Neural progenitor cell (in vitro differentiated cells): ENCODE measurements at places on chromosomes 1 and 21. TPM values are rescaled to one million over a fixed set of nuclear protein-coding genes. Genes with fewer than 3 reads are reported as not detected.

Gene HSD3B1
- total RNA-seq: not detected in 2 replicates

DNA sequence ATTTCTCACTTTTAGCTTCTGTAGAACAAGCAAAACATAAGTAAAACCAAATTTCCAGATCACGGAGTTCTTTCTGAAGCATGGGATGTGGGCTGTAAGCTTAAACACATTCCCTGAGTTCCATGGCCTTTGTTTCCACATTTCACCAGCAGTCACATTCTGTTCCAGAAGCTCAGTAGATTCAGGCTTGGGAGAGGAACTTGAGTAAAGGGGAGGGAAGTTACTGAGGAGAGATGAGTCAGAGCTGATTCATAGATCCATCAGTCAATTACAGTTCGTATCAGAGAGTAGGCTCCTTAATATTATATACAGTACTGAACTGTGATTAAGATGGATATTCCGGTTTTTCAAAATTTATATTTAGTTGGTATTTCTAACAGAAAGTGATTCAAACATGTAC lies 614.3 kb downstream of the NCAM2 start:
- peak; percentile 81 for DNase-seq

- DNase-seq: no peak
Observed at GRCh38 chr1:93124556-93125355, 45.7 kb downstream of the MTF2 start.

DNA sequence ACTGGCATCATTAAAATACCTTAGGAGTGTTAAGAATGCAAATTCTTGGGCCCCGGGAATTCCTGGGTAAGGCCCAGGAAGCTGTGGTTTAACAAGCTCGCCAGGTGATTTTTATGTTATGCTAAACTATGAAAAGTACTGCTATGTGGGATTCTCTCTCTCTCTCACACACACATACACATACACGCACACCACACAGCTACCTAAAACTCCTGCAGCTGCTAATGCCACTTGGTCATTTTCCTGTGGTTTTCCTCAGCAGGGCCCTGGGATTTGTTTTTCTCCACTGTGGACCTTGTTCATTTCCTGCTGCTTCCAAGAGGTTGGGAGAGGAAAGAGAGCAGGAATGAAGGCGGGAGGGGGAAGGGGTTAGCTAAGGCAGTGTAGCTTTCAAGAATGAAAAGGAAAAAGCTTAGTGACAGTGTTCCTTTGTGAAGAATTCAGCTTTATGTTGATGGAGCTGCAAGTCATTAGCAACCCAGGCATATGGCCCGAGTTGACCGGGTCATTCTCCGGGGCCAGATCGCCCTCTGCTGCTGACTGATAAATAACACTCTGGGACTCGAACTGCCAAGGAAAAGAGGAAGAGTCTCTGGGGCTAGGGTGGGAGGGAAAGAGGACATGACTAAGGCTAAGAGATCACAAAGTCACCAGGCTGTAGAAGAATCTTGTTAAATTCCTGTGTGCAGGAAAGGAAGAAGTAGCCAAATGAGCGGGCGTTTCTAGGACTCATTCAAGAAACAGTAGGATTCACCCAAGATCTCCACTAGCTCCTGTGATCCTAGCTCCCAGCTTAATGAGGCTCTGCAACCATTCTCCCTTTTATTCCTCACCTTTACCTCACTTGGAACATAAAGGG lies 30.5 kb upstream of the LRIG2 start:
- DNase-seq: peak; percentile 92

- no peak for DNase-seq
Observed at GRCh38 chr1:187551061-187551460, 722.3 kb downstream of the PLA2G4A start.

DNA sequence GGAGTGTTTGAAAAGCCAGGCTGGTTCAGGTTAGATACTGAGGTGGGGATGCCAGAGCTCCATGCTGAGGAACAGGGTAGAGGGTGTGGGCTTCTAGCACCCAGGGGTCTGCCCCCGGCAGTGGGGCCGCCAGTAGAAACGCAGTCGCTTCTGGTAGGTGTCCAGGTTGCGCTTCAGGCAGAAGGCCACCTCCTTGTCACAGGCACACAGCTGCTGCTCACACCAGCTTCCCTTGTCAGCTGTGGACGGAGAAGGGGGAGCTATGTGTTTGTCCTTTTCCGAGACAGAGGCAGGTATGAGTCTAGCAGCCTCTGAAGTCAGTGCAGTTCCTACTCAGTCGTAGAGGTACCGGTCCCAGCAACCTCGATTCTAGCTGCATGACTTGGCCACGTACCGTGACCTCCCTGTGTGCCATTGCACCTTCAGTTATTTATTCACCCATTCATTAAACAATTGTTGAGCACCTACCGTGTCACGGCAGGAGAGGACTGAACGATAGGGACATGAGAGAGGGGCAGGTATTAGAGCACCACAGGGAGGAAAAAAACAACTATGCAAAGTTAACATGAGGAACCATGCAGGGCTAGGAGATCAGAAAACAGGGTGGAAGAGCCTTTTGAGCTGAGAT lies 5.2 kb downstream of the PLA2G2D start:
- no peak for DNase-seq

Gene NPR1
- 0.19 and 0.84 TPM in 2 replicates for total RNA-seq

Gene HTR6
- total RNA-seq: 0.25 TPM in 1 of 2 replicates, not detected in the other

DNA sequence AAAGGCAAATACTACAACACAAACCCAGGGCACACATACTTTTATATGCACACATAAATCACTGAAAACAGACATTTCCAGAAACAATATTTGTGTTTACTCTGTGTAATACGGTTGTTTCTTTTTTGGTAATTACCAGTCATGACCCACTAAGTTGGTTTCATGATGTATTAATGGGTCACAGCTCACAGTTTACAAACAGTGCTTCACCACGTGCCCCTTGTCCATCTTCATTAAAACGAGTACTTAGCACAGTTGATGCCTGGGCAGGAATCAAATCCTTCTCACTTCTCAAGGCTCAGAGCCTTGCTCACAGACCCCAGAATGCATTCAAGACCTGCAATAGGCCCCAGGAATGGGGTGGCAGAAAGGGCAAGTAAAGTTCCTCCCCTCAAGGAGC lies 13.8 kb downstream of the SSBP3 start:
- DNase-seq: no peak
